ENCODE measurements at places on chromosomes 11 and 22.

GRCh38 chr11:133950874-133951326, 5.9 kb downstream of the IGSF9B start:
- DNase-seq: no peak

DNA sequence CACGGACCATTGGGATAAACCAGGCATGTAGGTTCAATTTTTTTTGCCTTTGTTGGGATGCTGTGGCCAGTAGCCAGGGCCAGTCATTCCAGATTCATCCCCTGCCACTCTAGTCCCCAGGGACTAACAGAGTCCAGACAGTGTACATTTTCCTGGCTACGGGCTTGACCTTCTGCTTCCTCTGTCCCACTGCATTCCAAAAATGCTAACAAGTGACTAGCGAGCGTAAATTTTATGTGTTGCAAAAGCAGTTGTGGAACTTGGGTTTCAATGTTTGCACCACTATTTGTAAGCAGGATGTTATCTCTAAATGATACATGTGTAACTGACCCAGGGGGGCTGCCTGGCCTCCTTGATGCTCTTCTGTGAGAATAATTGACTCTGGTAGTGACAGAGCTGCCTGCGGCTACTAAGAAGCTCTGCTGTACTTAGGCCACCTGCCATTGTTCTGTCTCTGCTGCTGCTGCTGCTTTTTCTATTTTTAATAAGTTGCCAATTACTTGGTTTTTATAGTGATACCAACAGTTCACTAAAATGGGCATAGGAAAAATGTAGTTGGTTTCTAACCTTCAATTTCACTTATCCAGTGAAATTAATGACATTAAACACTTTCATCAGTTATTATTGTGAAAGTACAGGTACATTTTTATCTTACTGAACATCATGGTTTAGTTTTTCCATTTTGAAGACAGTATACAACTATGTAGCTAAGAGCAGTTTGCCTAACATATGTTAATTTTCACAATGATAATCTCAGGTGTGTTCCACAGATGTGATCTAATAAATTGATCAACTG, 26.8 kb downstream of the TNRC6B start:
- no peak for DNase-seq

DNA sequence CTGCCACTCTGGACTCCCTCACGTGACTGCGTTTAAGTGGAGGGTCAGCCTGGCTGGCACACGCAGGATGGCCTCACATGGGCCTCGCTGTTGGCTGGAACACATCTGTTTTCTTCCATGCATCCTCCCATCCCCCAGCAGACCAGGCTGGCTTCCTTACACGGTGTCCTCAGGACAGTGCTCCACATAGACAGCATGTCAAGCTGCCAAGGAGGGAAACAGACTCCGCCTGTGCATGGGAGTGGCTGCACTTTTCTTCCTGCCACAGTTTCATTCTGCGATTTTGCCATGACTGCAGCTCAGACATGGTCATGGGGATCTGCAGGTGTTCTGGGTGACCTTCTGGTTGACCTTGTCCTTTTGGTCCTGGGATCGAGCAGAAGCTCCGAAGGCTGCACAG, 344.2 kb downstream of the SHANK2 start:
- no peak for DNase-seq

- no peak for DNase-seq
Observed at GRCh38 chr11:34192481-34193401, 87.3 kb downstream of the NAT10 start.

DNA sequence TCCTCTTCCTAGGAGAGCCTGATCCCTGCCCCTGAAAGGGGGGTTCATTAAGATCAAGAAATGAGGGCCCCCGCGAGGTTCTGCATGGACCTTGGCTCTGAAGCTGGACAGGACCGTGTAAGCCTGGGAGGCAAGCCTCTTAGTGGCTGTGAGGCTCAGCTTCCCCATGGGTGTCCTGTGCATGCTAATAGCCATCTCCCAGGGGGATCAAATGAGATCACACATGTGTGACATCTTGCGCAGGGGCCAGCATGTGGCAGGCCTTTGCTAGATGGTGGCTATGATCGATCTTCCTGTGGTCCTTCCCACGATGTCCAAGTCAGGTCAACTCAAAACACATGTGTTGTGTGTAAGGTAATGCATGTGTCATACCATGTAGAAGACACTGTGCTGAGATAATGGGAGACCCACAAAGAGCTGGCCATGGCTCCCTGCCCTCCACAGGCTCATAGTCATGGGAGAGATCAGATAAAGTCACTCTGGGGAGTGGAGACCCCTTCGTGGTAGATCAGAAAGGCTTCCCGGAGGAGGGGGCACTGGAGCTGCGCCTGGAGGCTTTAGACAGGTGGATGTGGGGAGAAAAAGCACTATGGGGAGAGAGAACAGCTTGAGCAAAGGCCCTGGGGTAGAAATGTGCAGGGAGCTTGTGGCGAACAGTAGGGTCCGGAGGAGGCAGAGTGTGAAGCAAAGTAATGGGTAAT, 3.7 kb downstream of the RAC2 start:
- no peak for DNase-seq

DNA sequence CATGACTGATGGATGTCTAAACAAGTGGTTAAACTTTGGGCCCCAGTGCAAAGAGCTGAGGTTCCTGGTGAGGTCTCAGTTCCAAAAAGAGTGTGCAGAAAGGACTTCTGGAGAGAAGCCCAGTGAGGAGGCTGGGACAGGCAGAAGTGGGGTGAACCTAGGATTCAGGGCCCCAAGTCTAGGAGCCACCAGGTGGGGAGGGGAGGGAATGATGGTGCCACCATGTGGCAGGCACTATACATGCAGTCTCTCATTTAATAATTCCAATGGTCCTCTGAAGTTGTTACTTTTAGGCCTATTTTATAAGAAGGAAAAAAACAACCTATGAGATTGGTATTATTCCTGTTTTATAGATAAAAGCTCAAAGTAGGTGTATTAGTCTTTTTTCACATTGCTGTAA, 102.0 kb downstream of the INSC start:
- DNase-seq: no peak

DNA sequence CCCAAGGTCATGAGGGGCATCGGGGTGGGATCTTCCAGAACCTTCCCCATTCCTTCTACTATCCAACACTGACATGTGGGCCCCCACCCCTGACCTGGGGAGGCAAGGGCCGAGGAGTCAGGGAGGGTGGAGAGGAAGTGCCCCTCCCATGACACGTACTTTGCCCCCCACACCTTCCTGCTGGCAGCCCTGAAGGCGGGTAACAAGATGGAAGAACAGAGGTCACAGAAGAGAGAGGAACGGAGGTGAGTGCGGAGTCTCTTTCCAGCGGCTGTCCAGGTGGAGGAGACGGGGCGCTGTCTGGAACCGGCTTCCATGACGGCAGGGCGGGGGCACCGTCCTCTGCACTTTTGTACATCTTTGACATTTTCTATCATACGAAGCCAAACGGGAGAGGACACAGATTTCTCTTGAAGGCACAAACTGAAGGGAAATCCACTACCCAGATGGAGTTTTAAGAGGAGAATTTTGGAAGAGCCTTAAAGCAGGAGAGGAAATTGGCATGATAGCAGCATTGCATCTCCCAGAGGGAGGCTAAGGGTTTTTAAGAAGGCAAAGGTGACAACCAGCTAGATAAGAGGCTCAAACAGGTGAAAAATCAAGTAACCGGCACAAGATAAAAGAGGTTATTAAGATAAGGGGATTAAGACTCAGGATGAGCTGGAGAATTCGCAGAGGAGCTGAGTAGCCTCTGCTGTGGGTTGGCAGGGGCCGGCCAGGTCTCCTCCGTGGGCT, 16.7 kb downstream of the OSBPL5 start:
- DNase-seq: no peak

- DNase-seq: no peak
Observed at GRCh38 chr22:48975886-48976285, 851.8 kb downstream of the BRD1 start.

DNA sequence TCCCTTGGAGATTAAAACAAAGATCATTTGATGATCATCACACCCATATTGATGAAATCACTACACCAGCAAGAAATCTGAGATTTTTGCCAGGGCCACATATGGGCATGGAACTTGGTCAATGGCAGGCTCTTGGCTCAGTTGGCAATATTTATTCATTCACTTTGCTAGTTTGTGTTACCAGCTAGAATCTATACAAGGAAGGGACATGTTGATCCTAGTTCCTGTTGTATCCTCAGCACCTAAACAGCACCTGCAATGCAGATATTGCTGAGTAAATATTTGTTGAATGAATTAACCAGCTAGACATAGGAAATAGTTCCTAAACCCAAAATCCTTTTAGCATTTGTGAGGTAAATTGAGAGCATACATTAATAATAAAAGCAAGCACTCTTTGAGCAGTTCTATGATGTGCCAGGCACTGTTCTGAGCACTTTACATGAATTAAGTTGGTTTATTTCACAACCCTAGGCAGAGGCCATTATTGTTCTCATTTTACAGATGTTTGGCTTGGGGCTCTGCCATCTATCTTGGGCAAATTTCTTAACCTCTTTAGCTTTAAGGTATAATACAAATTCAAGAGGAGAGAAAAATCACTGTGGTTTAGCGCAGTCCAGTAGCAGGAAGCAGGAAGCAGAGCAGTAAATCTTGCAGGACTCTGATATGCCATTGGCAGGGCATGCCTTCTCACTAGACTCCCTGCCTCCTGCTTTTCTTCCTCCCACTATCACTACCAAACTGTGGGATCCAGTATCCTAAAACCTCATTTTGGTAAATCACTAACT, 1.6 kb downstream of the TRIM68 start:
- no peak for DNase-seq

GRCh38 chr22:38401336-38402084, 53.5 kb downstream of the KCNJ4 start:
- DNase-seq: no peak

- peak; percentile 20 for DNase-seq
Observed at GRCh38 chr11:71998649-71999310, at the start of gene IL18BP. Gene IL18BP (plus strand): TSS chr11:71998909. CDS start chr11:71999985, 1,076 bp downstream.

- DNase-seq: no peak
Observed at GRCh38 chr22:32836280-32837123, 35.0 kb downstream of the TIMP3 start.
